Urinary bladder (tissue), 4 donors: ENCODE measurements at places on chromosomes 6 and 20. TPM values are rescaled to one million over a fixed set of nuclear protein-coding genes. Genes with fewer than 3 reads are reported as not detected.

GRCh38 chr20:63297796-63298572 is 5.0 kb downstream of the COL20A1 start:
- DNase-seq: no peak

DNA sequence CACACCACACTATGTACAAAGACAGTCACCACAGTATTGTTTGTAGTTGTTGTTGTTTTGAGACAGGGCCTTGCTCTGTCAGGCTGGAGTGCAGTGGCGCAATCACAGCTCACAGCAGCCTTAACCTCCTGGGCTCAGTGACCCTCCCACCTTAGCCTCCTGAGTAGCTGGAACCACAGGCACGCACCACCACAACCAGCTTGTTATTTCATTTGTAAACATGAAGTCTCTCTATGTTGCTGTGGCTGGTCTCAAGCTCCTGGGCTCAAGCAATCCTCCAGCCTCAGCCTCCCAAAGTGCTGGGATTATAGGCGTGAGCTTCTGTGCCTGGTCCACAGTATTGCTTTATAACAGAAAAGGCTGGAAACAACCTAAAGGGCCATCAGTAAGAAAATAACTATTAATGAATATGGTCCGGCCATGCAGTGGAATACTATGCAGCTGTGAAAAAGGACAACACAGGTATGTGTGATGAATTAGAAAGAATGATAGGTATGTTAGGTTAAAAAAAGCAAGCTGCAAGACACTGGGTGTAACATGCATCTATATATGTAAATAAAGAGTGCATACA is 30.0 kb upstream of the PTGIS start:
- no peak for DNase-seq

DNA sequence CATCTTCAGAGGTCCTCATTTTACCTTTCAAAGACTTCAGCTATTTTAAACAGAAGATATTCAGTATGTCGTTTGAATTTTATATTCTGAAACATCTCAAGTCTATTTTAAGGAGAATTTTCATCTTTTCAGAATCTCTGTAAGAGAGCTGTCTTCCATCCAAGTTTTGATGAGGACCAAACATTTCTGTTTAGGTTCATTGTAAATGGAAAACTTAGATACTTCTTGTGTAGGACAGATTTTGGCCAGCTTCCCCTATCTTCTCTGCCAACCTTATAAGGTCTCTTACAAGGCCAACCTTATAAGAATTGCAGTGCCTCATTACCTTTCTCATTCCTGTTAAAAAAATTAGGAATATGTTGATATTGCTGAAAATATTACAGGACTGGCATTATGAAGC is 88.1 kb downstream of the AKAP7 start:
- no peak for DNase-seq

GRCh38 chr6:41038205-41038604 is 816 bp downstream of the UNC5CL start:
- no peak for DNase-seq

DNA sequence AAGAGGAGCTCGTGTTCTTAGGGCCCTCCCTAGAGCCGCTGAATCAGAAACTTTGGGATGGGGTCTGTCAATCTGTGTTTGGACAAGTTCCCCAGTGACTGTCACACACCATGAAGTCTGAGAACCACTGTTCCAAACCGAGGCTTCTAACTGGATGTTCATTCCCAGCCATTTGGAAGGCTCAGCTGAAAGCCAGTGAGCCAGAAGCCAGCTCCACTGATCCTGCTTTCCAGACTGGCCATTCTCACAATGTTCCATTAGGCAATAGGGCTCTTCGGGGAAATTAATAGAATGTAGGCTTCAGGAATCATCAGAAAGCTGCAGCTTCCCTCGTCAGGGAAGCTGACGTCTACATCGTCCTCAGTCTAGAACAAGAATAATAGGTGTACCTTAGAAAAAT is 90.8 kb upstream of the QKI start:
- no peak for DNase-seq

DNA sequence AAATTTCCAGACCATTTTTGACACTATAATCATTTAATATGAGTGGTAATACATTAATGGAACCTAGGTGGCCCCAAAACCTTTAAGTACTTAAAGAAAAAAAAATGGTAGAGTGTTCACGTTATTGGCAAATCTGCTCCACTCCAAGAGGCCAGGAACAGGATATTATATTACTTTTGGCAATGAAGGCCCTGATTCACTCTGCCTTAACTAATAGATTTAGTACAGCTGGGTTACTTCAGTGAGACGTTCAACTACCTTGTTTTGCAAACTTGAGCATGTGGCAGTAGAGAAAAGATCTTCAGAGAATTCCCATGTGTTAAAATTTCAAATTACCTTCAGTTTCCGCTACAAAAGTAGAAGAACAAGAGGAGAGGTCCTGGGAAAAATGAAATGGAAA is 12.8 kb downstream of the ADNP start:
- no peak for DNase-seq

The TNXB gene
- 93.5 TPM for polyA plus RNA-seq
